Right lobe of liver (tissue), 6 donors: ENCODE measurements at places on chromosomes 4 and X.
A peak's percentile ranks its signal among the peaks of the same experiment; 100 is the strongest.

- no peak for DNase-seq
These were observed 271.5 kb upstream of the FAM241A start for GRCh38 chr4:111873801-111874200.

- DNase-seq = no peak
These were observed 5.2 kb downstream of the ABLIM2 start for GRCh38 chr4:8153441-8153840.

GRCh38 chr4:2251795-2252529 is 9.9 kb downstream of the MXD4 start:
- peak; percentile 13 for DNase-seq

DNA sequence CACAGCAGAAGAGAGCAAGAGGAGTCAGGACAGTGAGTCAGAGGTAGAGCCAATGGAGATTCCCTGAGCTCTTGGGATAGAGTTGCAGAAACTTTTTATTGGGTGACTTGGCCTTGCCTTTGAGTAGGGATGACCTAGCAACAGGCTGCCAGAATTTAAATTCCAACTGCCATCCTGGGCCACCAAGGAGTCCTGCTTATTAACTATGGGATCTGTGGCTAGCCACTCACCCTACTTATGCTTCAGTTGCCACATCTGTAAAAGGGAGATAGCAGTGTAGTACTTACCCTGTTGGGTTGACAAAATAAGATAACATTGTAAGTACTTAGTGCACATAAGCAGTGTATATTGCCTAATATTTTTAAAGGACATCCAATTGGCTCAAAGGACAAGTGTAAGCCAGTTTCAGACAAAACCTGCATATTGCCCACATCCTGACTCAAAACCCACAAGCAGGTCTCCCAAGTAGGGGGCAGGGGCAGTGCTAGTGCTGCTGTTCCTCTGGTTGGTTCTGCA is 43.5 kb upstream of the TMEM164 start:
- no peak for DNase-seq
